ENCODE measurements at places on chromosomes 12 and 14. TPM values are rescaled to one million over a fixed set of nuclear protein-coding genes. Genes with fewer than 3 reads are reported as not detected.
A peak's percentile ranks its signal among the peaks of the same experiment; 100 is the strongest.

GRCh38 chr14:65631040-65631439, 218.5 kb downstream of the FUT8 start:
- no peak overlapping the region for H3K4me3 ChIP-seq
- H3K4me1 ChIP-seq: peaks cover 15% of the 10 kb centered on the region
- no peaks in the 10 kb centered on the region for H3K27me3 ChIP-seq
- H3K36me3 ChIP-seq: peaks cover 8% of the 10 kb centered on the region

DNA sequence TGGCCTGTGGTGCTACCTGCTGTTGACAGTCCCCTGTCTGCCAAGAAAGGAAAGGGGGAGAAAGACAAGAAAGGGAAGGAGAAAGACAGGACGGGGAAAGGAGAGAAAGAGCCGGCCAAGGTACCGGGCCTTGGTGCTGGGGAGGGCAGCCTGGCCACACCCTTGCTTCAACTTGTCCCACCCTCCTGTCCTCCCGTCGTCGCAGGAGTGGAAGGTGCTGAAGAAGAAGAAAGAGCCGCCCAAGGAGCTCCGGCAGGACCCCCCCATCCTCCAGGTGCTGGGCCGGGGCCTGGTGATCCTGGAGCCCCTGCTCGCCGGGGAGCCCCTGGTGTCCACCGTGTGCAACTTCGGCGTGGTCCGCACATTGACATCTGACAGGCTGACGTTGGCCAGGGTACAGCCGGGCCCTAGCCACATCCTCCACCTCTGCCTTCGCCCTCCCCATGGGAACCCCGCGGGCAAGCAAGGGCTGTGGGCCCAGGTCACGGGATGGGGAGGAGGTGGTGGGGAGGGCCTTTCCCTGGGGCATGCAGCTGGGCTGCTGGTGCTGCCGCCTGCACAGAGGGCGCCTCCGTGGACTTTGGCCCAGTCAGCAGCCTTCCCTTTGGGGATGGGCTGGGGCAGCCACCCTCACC, 2.9 kb upstream of the B3GNT4 start:
- no peak overlapping the region for H3K4me3 ChIP-seq
- peaks cover 26% of the 10 kb centered on the region for H3K4me1 ChIP-seq
- DNase-seq: no peak
- H3K27ac ChIP-seq: no peak overlapping the region
- H3K27me3 ChIP-seq: no peaks in the 10 kb centered on the region

- no peak overlapping the region for H3K4me3 ChIP-seq
- no peaks in the 10 kb centered on the region for H3K36me3 ChIP-seq
- no peak for DNase-seq
- H3K4me1 ChIP-seq: no peaks in the 10 kb centered on the region
- no peaks in the 10 kb centered on the region for H3K27me3 ChIP-seq
- H3K27ac ChIP-seq: no peak overlapping the region
These were observed 47.8 kb downstream of the SLC41A2 start for GRCh38 chr12:104910196-104910840.

- peak; percentile 50 for DNase-seq
- no peaks in the 10 kb centered on the region for H3K27me3 ChIP-seq
- peak overlapping the region; percentile 99 for H3K27ac ChIP-seq
- H3K36me3 ChIP-seq: no peaks in the 10 kb centered on the region
These were observed 4.1 kb upstream of the AQP5 start for GRCh38 chr12:49957570-49957967.

DNA sequence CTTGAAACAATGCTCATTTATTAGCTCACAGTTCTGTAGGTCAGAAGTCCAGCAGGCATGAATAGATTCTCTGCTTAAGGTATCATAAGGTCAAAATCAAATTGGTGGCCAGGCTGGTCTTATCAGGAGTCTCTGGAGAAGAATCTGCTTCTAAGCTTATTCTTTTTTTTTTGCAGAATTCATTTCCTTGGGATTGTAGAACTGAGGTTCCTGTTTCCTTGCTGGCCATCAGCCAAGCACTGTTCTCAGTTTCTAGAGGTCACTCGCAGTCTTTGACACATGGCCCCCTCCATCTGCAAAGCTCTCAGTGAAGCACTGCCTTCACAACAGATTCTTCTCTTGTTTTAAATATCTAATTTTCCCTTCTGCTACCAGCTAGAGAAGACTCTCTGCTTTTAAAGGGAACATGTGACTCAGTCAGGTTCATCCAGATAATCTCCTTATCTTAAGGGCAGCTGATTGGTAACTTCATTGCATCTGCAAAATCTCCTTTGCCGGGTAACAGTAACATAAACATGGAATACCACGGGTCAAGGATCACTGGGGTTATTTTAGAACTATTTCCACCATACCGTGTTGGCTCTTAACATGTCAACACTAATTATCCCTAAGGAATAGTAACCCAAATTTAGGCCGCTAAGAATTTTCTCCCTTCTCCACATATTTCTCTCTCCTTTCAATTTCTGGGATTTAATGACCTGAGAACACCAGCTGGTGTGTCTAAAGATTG, 25.3 kb downstream of the RHOJ start:
- no peak overlapping the region for H3K4me3 ChIP-seq
- no peak for DNase-seq
- H3K27ac ChIP-seq: no peak overlapping the region
- H3K36me3 ChIP-seq: no peaks in the 10 kb centered on the region
- no peaks in the 10 kb centered on the region for H3K4me1 ChIP-seq

- no peaks in the 10 kb centered on the region for H3K4me1 ChIP-seq
- H3K27me3 ChIP-seq: no peaks in the 10 kb centered on the region
- no peak for DNase-seq
- no peaks in the 10 kb centered on the region for H3K36me3 ChIP-seq
- no peak overlapping the region for H3K27ac ChIP-seq
- no peak overlapping the region for H3K4me3 ChIP-seq
These were observed 90.2 kb downstream of the CALM1 start for GRCh38 chr14:90487031-90487430.

GRCh38 chr14:33992274-33993007, 41.6 kb upstream of the EGLN3 start:
- no peak overlapping the region for H3K4me3 ChIP-seq
- no peaks in the 10 kb centered on the region for H3K4me1 ChIP-seq
- H3K27me3 ChIP-seq: no peaks in the 10 kb centered on the region

GRCh38 chr12:106271575-106272505, 24.0 kb upstream of the CKAP4 start:
- H3K4me3 ChIP-seq: no peak overlapping the region
- H3K36me3 ChIP-seq: no peaks in the 10 kb centered on the region
- no peaks in the 10 kb centered on the region for H3K27me3 ChIP-seq

- no peak overlapping the region for H3K27ac ChIP-seq
- no peaks in the 10 kb centered on the region for H3K27me3 ChIP-seq
- DNase-seq: no peak
- no peaks in the 10 kb centered on the region for H3K4me1 ChIP-seq
- no peak overlapping the region for H3K4me3 ChIP-seq
These were observed 115.4 kb upstream of the BTG1 start for GRCh38 chr12:92261071-92261470.

GRCh38 chr12:991350-992333, 619 bp downstream of the ERC1 start:
- H3K4me1 ChIP-seq: peaks cover 33% of the 10 kb centered on the region
- H3K36me3 ChIP-seq: no peaks in the 10 kb centered on the region
- H3K27ac ChIP-seq: no peak overlapping the region
- H3K27me3 ChIP-seq: no peaks in the 10 kb centered on the region
- H3K4me3 ChIP-seq: peak overlapping the region; percentile 78

The PMEL gene
- total RNA-seq: 8.8 TPM

The SP1 gene
- total RNA-seq: 36.5 TPM

All from Karpas-422 (cell line).